ENCODE measurements at places on chromosomes 13 and 19.

DNA sequence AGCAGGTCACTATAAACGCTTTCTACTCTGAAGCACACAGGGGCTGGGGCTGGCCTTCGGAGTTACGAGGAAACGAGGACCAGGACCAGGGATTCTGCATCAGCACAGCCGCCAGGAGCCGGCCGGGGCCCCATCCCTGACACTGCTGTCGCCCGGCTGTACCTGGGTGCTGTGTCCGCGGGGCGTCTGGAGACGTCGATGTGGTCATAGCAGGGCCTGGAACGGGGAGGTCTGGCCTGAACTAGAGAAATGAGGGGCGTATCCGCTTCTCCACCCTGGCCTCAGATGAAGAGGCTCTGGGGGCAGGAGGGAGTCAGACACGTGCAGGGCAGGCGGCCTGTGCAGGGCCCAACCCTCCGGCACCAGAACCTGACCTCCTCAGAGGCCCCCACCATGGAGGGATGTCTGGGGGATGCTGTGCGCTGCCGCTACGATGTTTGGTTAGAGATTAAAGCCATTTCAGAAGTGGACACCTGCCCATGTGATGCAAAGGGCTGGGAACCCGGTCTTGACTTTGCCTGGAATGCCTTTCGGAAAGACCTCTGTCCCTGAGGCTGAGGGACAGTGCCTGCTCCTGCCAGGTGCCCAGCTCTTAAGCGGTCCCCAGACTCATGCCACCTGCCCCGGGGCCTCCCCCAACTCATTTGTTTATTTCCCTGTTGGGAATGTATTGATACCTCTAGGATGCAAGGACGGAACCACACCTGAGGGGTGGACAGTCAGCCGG lies 21.4 kb downstream of the GAS6 start:
- DNase-seq, result no peak

DNA sequence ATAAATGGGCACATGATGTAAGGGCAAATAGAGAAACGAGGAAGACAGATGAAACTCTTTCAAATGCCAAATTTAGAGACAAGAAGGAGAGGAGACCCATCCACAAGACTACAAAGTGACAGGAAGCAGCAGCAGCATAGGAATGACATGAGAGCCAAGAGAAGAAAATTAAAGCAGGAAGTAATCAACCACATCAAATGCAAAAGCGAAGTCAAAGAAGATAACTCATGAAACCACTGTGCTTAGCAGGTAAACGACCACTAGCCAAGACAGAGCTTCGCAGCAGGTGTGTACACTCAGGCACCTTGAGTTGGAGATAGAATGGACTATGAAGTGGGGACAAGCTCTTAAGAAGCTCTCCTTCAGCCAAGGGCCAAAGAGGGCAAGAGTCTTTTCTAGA lies 64.1 kb downstream of the KLF12 start:
- no peak for DNase-seq

DNA sequence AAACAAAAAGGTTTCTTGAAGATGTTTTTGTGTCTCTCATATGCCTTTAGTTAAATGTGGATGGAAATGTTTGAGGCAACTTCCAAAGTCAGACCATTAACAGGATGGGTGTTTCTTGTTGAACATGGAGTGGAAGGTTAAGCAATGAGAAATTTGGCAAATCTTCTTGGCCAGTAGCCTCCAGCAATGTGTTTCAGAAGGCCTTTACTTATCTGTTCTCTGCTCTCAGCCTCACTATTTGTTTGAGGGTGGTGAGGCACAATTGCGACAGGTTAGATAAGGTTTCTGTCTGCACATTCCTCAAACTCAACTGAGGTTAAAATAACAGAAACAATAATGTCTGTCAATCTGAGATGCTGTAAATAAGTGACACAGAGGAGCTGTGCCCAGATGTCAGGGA lies 1019.0 kb downstream of the DIAPH3 start:
- no peak for DNase-seq

DNA sequence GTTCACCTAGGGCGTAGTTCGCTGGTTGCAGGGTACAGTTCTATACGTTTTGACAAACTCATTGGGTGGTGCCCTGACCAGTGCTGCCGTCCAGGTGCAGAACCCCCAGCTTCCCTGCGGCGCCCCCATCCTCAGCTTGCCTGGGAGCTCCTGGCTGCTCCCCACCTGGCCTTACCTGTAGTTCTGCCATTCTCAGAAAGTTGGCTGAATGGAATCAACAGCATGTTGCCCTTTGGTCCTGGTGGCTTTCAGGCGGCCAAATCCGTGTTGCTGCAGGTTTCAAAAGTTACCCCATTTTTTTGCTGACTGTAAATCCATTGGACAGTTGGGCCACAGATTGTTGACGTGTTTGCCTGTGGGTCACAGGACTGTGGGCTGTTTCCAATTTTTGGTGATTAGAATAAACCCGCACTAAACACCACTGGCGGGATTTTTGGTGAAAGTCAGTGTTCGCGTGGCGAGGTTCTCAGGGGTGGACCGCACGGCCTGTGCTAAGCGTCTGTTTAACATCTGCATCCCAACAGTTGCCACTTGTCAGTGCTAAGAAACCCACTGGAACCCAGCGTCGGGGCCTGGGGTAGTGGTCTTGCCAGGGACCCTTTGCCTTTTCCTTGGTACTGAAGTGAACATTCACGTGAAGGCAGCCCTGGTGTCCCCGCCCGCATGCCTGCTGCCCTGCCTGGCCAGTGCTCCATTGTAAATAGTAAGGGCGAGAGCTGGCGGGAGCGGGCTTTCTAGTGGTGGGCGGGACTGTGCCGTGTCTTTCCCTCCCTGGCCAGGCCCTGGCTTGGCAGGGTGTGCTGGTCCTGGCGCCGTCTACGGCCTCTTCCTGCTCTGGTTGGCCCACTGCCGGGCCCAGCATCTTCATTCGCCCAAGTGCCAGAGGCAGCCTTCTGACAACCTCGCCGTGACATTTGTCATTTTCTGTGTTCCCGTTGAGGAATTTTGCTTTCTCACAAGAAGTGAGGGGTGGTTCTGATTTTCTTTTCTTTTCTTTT lies 3.3 kb downstream of the DOT1L start:
- peak; percentile 58 for DNase-seq

GRCh38 chr13:85108356-85108755 lies 690.9 kb downstream of the SLITRK6 start:
- DNase-seq, result no peak

DNA sequence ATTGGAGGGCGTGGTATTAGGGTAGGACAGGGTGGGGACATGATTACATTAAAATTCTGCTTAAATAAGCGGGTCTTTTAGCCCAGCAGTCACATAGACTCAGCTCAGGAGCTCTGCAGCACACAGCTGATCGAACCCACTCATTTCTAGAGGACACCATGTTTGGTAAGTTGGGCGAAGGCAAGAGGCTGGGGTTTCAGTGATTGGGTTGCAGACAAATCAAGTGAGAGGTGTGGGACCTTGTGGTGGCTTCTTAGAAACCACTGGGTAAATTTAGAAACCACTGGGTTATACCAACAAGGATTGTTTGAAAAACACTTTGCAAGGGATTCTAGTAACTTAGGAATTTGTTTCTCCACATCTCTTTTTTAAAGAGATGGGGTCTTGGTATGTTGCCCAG lies at the start of gene LEUTX:
TSS of gene LEUTX (plus strand) at position 92 of the 400 bp plus-strand sequence. CDS start at position 159, 67 bp downstream.
- DNase-seq, result no peak

Measured in nucleus accumbens (tissue), 56 donors.